ENCODE measurements at places on chromosomes 13 and 19.

GRCh38 chr19:1045247-1045603 lies 5.3 kb downstream of the ABCA7 start:
- DNase-seq: peak; percentile 83

GRCh38 chr13:75724752-75725517 lies 88.8 kb downstream of the LMO7 start:
- no peak for DNase-seq

GRCh38 chr13:79402074-79402635 lies 3.9 kb downstream of the RBM26 start:
- no peak for DNase-seq

- DNase-seq: peak; percentile 38
Observed at GRCh38 chr13:26377038-26377437, 123.1 kb downstream of the CDK8 start.

DNA sequence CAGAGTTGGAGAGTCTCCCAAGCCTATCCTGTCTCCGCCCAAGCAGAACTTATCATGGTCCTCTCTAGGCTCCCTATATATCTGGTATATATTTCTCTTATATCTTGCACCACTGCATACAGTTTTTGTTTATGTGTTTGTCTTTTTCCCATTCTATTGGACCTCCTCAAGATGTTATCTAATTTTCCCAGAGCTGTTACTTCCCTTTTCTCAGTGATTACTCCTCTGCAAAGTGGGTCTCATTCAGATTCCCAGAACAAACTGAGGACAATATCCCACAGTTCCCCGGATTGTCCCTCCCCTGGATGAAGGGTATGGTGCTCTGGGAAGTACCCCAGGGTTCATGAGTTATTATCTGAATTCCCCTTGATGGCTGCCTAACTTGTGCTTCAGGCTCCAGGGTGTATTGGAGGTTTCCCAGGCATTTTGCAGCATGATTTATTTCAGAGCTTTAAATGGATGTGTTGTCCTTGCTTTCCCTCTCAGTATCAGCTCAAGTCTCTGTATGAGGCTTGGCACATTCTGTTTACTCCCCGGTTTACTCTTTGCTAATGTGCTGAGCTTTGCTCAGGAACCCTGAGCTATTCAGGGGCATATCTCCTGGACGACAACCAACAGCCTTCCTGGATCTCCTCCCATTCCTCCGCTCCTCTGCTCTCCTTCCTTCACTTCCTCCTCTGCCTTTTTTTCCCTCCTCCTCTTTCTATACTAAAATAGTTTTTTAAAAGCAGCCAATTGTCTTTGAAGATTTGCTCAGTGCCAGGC lies 329.3 kb downstream of the SPRY2 start:
- DNase-seq: peak; percentile 17

DNA sequence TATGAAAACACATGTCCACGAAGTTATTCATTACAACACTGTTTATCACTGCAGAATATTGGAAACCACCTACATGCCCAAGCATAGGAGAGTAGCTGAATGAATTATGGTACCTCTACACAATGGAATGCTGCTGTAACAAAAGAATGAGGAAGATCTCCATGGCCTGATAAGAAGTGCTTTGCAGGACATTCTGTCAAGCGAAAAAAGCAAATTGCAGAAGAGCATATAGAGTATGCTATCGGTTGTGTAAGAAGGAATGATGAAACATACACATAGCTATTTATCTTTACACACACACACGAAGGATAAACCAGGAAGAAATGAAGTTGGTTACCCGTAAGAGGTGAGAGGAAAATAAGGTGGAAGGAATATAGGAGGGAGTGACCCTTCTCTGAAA lies 37.5 kb upstream of the CEACAM20 start:
- DNase-seq: no peak

- DNase-seq: no peak
Observed at GRCh38 chr13:66639044-66639443, 591.1 kb downstream of the PCDH9 start.

GRCh38 chr19:17289489-17289888 lies 7.8 kb downstream of the ANKLE1 start:
- DNase-seq: peak; percentile 91

GRCh38 chr19:14138576-14139265 lies 2.3 kb upstream of the ASF1B start:
- DNase-seq: no peak

DNA sequence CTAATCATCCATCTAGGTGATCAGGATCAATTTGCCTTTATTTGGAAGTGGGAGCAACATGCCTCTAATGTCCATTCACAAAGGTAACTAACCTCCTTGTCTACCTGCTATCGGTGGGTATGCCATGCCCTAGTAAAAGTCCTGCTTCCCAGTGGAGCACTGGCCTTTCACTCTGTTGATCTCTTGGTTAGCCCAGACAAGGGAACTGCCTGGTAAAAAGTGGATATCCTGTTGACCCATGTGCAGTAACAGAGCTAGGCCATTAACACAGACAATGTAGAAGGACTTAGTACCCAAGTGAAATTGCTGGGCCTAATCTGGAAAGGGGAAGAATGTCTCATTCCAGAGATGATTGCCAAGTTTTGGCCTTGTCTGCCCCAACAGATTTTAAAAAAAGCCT lies 171.5 kb upstream of the CSNK1A1L start:
- no peak for DNase-seq

DNA sequence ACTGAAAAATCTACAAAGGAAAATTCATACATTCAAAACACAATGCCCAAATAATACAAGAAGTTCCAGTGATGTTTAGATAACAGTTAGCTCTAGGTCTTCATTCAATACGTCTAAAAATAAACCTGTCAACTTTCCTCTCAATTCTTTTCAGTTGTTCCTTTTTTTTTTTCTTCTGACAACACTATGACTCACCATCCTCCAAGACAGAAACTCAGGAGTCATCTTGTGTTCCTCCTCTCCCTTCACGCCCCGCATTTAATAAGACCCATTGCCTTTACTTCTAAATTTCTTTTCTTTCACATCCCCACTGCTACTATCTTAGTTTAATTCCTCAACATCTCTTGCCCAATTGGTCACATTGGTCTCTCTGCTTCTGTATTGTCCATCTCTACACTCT lies 759.9 kb downstream of the GPC5 start:
- no peak for DNase-seq

DNA sequence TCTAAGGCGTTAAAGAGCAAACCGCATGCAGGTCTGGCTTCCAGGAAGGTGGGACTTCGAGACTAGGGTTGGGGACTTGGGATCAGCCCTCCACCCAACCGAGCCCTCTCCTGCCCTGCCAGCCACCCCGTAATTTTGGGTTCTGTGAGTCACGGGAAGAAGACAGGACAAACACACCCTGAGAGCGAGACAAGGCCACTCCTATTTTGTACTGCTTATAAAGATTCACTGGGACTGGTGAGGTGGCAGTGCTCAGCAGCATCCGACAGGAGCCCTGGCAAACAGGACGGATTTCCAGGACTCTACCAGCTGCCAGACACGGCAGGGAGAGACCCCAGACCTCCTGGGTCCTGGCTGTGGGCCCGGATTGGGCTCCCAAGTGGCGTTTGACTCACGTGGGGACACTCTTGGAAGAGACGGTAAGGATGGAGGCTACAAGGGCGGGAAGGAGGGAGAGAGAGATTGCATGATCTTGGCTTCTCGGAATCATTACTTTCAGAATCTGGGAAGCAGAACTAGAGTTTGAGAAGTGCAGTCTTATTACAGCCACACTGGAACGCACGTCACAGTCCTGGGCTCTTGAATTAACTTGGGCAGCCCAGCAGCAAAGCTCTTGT lies at the start of gene C5AR2:
Gene C5AR2, plus strand, starts transcription at position 245 of the 617 bp plus-strand sequence. CDS start 8,625 bp downstream, outside the sequence.
- no peak for DNase-seq

DNA sequence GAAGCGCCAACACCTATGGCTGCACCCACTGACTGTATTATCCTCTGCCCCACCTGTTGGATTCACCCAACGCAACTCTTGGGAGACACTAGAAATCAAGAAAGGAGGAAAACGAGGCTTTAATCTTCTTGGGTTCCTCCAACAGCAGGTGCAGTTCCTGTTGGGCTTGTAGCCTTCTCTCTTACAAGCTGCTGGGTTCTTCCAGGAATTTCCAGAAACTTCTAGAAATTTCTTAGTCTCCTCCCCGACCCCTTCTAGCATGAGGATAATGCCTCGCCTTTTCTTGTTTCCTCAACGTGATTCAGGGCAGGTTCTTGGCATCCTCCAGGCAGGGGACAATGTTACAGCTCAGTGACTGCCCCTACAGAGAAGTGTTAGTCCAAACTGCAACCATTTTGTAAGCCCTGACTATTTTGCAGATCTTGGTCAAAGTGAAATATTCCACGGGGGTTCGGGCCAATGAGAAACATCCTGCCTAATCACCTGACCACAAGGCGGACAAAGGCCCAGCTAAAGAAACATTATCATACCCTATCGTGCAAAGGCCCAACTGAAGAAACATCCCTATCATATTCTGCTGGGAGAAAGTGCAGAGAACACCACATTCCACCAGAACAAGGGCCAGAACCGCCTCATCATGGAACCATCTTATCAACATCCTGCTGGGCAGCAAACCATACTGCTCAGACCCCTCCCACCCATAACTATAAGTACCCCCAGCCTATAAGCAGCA lies 614 bp upstream of the PNMA8A start:
- DNase-seq: no peak

DNA sequence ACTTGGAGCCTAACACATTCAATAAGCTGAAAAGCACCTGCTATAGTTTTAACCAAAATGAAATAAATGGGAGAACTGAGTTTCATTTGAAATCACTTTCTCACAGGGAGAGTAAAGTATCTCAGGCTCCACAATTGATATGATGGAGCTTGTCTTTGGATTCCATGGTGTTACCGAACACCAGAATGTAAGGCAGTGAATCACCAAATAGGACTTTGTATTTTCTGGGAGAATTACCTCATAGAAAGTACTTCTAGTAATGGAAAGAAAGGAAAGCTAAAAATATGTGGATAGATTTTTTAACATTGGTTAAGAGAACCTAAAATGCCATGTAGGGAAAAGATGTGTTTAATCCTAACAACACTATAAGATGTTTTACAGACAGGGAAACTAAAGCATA lies 123.6 kb downstream of the NALCN start:
- no peak for DNase-seq

DNA sequence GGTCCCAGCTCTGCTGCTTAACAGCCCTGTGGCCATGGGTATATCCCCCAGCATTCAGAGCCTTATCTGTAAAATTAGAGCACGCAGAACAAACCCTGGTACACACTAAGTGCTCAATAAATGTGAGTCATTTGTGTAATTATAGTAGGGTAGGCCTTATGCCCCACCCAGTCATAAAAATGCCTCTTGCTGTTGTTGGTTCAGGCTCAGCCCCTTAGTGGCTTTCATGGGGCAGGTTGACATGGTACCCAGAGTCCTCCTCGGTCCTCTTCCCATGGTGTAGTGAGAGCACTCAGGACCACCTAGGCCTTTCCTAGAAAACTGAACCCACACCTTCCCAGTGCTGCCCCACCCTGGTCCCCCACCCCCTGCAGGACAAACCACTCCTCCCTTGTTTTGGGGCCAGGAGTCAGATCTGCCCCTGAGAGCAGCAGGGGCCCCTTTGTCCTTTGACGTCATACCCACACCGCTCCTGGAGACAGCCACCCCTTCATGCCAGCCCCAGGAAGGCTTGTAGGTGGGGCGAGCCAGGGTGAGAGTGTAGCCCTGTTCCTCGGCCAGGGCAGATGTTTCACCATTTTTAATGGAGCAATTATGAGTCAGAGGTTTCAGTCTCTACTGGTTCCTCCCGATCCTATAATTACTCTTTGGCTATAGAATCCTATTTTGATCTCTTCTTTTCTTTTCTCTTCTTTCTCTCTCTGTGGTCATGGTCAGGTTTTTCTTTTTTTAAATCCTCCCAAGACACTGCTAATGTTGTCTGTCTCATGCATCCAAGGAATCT lies 36.8 kb downstream of the ACTN4 start:
- no peak for DNase-seq

DNA sequence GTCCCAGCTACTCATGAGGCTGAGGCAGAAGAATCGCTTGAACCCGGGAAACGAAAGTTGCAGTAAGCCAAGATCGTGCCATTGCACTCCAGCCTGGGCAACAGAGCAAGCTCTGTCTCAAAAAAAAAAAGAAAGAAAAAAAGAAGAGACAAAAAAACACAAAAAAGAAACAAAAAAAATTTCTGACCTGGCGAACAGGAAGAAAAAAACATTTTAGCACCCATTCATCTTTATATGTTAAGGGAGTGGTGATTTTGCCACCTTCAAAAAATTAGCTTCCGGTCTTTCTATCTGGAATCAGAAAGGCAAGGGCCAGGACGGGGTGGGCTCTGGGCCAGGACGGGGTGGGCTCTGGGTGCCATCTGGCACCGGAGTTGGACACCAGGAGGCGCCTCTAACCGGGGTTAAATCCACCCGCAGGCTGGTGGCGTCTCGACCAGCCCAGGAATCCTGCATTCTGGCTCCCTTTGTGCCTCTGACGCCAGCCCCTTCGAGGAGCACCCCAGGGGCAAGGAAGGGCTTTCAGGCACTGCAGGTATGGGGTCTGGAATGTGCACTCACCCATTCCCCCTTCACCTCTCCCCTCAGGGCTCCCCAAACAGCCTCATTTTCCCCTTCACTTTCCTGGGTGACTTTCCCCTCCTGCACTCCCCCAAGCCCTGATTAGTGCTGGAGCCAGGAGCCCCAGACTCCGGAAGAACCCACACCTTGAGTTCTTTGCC lies 10.4 kb upstream of the ZSWIM4 start:
- peak; percentile 78 for DNase-seq

DNA sequence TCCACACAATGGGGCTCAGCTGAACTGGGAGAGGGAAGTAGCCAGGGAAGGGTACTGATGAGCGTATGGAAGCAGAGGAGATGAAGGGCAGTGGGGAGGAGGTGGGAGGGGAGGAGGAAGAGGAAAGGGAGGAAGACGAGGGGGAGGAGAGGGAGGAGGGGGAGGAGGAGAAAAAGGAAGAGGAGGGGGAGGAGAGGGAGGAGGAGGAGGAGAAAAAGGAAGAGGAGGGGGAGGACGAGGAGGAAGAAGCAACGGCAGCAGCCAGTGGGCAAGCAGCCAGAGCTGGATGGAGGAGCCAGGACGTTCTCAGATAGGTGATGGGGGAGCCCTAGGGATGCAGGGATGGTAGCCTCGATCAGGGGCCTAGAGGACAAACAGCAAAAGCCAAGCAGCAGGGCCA lies 5.6 kb downstream of the CERS4 start:
- DNase-seq: no peak

DNA sequence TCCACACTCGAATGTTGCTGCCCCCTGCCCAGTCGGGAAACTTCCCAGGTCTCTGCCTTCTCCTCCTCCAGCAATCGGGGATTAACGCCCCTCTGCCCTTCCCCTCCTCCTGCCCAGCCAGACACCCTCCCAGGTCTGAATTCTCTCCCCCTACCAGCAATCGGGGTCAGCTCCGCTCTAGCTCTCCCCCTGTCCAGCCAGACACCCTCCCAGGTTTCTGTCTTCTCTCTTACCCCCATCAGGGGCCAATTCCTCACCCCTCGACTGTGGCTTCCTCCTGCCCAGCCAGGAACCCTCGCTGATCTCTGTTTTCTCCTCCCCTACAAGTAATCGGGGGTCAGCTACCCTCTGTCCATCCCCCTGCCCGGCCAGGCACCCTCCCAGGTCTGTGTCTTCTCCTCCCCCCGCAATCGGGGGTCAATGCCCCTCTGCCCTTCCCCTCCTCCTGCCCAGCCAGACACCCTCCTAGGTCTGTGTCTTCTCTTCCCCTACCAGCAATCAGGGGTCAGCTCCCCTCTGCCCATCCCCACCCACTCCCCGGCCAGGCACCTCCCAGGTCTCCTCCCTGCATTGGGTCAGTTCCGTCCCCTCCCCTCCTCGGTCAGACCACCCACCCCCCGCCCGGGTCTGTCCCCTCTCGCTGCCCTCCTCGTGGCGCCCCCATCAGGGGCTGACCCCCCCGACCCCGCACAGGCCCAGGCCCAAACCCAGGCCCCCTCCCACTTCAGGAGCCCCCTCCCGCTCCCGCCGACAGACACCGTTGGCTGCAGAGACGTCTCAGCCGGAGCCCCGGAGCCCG lies 668 bp downstream of the ZFR2 start:
- peak; percentile 68 for DNase-seq
